OCI-LY7 (cell line): ENCODE measurements at places on chromosomes 2 and 18. TPM values are rescaled to one million over a fixed set of nuclear protein-coding genes. Genes with fewer than 3 reads are reported as not detected.
A peak's percentile ranks its signal among the peaks of the same experiment; 100 is the strongest.

GRCh38 chr2:128464456-128464855 lies 145.8 kb upstream of the HS6ST1 start:
- DNase-seq, result no peak

GRCh38 chr2:217736776-217737550 lies 265.8 kb downstream of the TNS1 start:
- no peak for DNase-seq

DNA sequence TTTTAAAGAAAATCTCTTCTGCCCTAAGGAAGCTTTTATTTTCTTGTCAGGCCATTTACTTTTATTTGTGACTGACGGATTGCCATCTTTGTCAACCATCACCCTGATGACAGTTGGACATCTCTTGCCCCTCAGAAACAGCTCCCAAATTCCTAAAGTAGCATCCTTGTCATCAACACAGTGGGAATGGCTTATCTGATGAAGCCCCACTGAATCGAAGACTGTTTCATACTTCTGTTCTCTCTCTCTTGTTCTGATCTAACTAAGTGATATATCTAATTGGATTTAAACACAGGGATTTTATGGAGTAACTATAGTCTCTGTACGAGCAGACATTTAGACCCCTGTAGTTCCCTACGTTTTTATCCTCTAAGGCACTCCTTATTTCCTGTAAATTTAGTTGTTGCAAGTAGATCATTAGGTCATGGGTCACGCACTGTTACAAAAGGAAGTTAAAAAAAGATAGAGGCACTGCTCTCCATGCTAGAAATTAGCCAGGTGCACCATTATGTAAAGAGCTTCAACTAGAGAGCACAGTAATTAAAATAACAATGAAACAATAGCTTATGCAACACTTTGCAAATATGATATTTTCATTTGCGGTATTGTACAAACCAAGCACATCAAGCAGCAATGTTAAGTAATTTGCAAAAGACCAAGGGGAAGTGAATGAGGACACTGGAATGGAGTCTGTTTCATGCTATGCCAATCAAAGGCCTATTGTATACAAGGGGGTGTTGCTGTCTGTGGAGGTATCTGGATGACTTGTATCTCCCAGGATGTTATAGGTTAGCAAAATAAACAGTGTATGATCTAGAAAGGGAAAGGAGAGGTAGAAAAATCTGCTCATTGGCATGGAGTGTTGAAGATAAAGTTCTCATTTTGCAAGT lies 284.7 kb downstream of the LRRTM1 start:
- no peak for DNase-seq

GRCh38 chr2:127577208-127577475 lies 41.7 kb downstream of the MYO7B start:
- no peak for DNase-seq

- DNase-seq, result peak; percentile 42
Measured at GRCh38 chr2:168137510-168138180, 109.8 kb downstream of the STK39 start.

DNA sequence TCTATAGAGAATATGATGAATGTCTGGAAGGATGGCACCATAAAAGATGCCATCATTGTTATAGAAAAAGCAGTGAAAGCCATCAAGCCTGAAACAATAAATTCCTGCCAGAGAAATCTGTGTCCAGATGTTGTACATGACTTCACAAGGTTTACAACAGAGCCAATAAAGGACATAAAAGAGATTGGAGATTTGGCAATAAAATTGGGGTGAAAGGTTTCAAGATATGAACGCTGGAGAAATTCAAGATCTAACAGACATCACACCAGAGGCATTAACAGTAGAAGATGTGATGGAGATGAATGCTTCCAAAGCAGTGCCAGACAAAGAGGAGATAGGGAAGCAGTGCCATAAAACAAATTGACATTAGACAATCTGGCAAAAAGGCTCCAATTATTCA lies 518.8 kb upstream of the ACVR2A start:
- no peak for DNase-seq

GRCh38 chr2:71596011-71596410 lies 142.7 kb downstream of the DYSF start:
- DNase-seq, result no peak

DNA sequence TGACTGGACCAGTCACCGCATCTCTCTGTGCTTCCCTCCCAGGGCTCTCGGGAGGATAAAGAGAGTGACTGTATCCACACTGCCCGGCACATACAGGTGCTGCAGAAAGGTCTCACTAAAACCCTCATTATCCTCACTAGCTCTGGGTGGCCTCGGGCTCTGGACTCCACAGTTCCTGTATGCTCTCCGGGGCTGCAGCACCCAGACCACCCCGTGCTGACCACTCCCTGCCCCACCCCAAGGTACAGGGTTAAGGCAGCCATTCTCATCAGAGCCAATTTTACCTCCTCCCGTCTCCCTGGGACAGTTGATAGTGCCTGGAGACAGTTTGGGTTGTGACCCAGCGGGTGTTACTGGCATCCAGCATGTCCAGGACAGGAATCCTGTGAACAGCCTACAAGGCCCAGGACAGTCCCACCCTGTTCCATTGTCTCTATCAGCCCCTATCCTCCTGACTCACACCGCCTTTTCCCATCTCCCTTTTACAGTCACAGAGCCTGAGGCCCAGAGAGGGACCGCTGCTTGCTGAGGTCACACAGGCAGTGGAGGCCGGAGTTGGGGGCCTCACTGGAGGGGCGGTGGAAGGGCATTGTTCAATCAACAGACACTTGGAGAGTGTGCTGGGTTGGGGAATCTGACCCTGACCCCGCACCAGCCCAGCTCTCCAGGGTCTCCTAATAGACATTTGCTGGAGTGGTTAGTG lies 1.7 kb downstream of the ZAP70 start:
- DNase-seq, result no peak

- DNase-seq, result no peak
Measured at GRCh38 chr18:59735269-59735860, 38.1 kb upstream of the CCBE1 start.

- no peak for DNase-seq
Measured at GRCh38 chr2:63581298-63581961, 6.8 kb downstream of the WDPCP start.

- DNase-seq, result no peak
Measured at GRCh38 chr18:56382541-56382940, 255.9 kb downstream of the TXNL1 start.

DNA sequence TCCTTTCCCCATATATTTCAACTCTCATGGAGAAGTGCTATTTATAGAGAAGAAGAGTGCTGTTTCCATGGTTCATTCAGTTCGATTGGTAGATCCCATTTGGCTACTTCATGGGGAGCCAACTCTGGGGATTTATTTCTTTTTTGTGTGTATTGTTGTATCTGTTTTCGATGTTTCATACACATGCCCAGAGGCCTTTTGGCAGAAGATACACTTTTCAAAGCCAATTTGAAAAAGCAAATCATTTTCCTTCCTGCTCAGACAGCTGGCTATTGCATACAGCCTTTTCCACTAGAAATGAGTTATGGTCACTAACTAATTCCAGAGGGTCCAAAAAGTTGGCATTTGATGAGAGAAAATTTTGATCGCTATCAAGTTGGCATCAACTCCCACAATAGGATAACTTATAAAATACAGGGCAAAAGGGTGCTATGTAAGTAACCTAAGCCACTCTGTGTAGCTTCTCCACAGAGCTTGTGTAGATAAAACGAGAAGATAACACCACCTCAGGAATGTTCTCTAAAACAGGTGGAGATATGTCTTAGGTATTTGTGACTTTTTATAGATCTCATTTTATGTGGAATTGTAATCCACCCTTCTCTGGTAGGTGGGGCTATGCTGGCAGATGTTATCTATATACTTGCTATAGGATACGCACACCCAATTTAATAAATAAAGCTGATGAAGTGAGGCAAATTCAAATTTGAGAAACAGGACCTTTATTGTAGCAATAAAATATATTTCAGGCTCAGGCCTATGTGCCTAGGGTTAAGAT lies 798.5 kb downstream of the SATB2 start:
- DNase-seq, result no peak

GRCh38 chr2:220143336-220143735 lies 515.9 kb downstream of the SLC4A3 start:
- DNase-seq, result no peak

GRCh38 chr2:230874876-230875275 lies 10.1 kb downstream of the ITM2C start:
- no peak for DNase-seq

GRCh38 chr2:222919841-222920526 lies 59.1 kb downstream of the ACSL3 start:
- DNase-seq, result no peak

- DNase-seq, result no peak
Measured at GRCh38 chr2:205187731-205188130, 494.6 kb upstream of the NRP2 start.

GRCh38 chr2:175372704-175373701 lies 191.5 kb upstream of the ATP5MC3 start:
- no peak for DNase-seq

GRCh38 chr2:165720511-165720910 lies 73.5 kb downstream of the GALNT3 start:
- DNase-seq, result no peak

DNA sequence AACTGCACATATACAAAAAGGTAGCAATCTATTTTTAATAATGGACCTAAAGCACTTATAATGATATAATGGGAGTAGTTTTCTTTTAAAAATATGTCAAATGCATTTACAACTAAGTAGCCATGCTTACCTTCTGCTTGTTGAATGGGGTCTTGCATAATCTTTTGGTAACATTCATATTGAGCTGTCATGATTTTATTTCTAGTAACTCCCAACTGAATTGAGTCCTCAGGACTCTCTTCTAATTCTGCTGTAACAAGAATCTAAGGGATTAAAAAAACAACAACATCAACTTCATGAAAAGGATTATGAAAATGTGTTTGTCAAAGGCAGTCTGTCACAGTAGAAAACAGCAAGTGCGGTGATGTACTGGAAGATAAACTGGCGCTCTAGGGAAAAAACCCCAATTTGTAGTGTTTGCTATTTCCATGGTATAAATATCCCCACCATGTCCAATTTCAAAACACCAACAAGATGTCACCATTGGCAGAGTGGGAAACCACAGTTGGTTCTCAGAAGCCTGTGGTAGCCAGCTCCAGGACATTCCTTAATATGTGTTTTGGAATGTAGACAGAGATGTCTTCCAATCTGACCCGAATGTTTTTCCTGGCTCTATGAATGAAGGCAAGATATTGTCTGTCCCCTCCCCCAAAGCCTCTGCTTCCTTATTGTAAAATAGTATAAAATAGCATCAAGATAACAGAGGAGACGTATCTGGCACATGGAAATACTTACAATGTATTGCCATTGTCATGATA lies 64.8 kb downstream of the CALCRL start:
- no peak for DNase-seq

GRCh38 chr2:20422402-20423271 lies 24.2 kb upstream of the RHOB start:
- DNase-seq, result peak; percentile 28

DNA sequence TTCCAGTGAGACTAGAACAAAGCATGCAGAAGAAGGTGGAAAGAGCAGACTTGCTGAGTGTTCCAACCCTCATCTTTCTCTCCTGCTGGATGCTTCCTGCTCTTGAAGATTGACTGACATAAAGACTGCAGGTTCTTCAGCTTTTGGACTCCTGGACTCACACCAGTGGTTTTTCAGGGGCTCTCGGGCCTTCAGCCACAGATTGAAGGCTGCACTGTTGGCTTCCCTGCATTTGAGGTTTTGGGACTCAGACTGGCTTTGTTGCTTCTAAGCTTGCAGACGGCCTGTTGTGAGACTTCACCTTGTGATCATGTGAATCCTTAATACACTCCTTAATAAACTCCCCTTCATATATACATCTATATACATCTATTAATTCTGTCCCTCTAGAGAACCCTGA lies 20.4 kb downstream of the VRK2 start:
- no peak for DNase-seq

GRCh38 chr2:211868996-211869533 lies 669.5 kb downstream of the ERBB4 start:
- no peak for DNase-seq

GRCh38 chr18:32769071-32769585 lies 3.7 kb downstream of the KLHL14 start:
- DNase-seq, result no peak

DNA sequence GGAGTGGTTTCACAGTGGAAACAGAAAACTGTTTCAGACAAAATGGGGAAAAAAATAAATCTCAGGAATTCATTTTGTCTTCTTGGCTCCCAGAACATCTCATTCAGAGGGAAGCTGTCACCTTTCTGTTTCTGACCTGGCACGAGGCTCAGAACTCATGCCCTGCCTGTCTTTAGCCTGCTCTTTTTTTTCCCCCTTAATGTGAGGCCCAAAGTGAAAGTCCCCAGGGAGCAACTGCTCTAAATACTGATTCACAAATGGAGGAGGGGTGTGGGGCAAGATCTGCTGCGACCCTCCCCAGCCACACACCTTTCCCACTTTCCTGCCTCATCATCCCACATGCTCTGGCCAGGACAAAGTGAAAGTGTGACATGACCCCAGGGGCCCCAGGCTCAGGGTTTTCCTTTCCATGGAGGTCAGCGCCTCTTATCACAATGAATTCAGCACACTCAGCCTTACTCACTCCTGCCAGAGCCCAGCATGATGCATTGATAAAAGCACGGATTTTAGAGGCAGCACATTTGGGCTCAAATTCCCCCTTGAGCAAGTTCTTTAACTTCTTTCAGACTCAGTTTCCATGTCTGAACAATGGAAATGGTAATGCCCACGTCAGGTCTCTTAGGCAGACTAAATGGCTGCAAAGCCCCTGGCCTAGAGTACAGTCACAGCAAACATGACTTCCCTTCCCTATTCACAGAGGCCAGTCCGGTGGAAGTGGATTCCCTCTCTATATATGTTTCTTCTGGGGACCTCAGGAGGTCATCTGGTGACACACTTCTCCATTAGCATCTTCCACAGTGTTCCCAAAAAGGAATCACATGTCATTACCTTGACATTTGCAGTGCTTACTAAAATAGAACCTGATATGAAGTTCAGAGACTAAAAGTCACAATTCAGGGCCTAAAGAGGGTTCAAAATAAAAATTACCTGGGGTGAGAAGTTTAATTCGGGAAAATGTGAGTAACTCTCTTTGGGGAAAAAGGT lies 55.3 kb upstream of the TMEM163 start:
- DNase-seq, result no peak

DNA sequence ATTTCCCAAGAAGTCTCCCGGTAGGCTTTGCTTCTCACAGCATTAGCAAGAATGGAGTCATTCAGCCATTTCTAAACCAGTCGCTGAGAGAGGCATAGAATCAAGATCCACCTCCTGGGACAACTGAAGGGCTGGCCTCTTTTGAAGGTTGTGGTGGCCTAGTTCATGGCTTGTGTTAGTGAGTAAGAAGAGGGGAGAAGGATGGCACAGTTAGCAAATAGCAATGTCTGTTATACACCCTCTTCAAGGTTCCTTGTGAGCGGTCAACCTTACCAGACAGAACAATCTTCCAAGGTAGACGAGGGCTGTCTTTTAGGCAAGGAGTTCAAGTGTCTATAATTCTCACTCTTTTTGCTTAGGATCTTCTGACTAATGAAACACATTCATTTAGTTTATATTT lies 35.4 kb upstream of the DNAH7 start:
- no peak for DNase-seq

- peak; percentile 72 for DNase-seq
Measured at GRCh38 chr18:9612215-9612830, 2.0 kb downstream of the PPP4R1 start.

- no peak for DNase-seq
Measured at GRCh38 chr2:142220901-142221300, 90.1 kb upstream of the LRP1B start.

- no peak for DNase-seq
Measured at GRCh38 chr2:118609138-118609537, 238.3 kb downstream of the EN1 start.

TCF23 gene
- total RNA-seq, result 0.25 TPM in 1 of 2 replicates, not detected in the other

MYO5B gene
- total RNA-seq, result not detected in 2 replicates

RBMS1 gene
- total RNA-seq, result 35.7 and 40.6 TPM in 2 replicates

CCDC102B gene
- total RNA-seq, result 0.46 TPM in 1 of 2 replicates, not detected in the other

MYOM1 gene
- 2.3 and 2.4 TPM in 2 replicates for total RNA-seq

CD8B gene
- total RNA-seq, result not detected in 2 replicates

UGT1A4 gene
- not detected in 2 replicates for total RNA-seq
